ENCODE measurements at places on chromosomes 6 and 20.

- no peak for DNase-seq
These were observed 227.7 kb upstream of the CDH4 start for GRCh38 chr20:61024390-61024789.

GRCh38 chr20:31644701-31645100 is 7.0 kb downstream of the COX4I2 start:
- DNase-seq = no peak

DNA sequence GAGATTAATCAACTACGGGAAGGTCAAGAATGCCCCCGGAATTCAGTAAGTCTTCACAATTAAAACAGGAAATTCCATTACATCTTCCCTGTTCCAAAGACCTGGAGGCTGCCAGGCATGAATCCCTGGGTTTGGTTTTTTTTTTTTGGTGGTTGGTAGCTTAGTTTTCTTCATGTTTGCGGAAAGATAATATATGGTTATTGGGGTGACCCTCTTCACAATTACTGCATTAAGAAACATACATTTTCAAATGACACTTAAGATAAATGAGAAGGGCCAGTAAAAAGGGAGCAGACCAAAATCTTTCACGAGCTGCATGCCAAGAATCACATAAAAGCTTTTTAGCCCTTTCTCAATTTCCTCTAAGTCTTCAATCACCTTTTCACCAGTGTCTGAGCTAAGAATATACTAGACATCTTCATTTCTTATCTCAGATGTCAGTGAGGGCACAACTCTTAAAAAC is 64.0 kb downstream of the KIF13A start:
- DNase-seq = no peak

- no peak for DNase-seq
These were observed 330.6 kb upstream of the MARCKS start for GRCh38 chr6:113526553-113526952.

GRCh38 chr6:28137505-28137981 is 4.1 kb upstream of the ZKSCAN8 start:
- no peak for DNase-seq

DNA sequence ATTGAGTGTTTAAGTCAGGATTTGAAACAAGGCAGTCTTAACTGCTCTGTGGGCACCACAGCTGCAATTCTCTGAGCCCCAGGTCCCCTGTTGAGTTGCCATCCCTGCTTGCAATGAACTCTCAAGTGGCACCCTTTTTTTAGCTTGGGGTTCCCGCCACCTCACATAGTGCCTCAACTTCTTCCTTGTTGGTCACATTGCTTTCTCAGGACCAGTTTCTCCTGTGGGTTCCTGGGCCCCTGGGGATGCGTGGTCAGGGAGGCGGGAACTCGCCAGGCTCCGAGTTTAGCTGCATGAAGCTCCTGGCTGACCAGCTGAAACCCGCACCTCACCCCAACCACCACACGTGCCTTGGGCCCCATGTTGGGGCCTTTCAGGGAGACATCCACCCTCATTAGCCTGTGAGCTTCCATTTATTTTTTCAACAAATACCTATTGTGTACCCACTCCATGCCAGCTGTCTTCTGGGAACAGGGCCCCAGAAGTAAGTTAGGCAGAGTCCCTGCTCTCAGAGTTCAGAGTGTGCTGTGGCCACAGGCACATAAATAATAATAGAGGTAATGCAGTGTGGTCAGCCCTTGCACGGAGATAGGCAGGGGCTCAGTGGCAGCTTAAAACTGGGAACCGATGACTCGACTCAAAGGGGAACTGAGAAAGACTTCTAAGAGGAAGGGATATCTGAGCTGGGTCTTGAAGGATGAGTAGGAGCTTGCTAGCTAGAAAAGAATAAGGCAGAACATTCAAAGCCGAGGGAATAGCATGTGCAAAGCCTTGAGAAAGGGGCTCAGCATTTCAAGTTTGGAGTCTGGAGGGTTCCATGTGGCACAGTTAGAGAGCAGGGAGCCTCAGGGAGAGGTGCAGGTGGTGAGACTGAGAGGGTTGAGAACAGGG is 33.9 kb upstream of the FAM83D start:
- no peak for DNase-seq

- no peak for DNase-seq
These were observed 38.9 kb upstream of the CLIC5 start for GRCh38 chr6:46054516-46054915.

GRCh38 chr20:33019465-33020277 is 11.8 kb upstream of the BPIFB6 start:
- DNase-seq = no peak

GRCh38 chr6:41759905-41760579 is 12.8 kb upstream of the PGC start:
- DNase-seq = no peak

DNA sequence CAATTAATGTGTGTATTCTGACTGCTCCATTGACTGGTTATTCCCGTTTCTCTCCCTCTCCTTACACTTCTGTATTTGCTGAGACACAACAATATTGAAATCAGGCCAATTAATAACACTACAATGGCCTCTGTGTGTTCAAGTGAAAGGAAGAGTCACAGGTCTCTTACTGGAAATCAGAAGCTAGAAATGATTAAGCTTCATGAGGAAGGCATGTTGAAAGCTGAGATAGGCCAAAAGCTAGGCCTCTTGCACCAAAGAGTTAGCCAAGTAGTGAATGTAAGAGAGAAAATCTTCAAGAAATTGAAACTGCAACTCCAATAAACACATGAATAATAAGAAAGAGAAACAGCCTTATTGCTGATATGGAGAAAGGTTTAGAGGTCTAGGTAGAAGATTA is 489.5 kb upstream of the CITED2 start:
- no peak for DNase-seq

DNA sequence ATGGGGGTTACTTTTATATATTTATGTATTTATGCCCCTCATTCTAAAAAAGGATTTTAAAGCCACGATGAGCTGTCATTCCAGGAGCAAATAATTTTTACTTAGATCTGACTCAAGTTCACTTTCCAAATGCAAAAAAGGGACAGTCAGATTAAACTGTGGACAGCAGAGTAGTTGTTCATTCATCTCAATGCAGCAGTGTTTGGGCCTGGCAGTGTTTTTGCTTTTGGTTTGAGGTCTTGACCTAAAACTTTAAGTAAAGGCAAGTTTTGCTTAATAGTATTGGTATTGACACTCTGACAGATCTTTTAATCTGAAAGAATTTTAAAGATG is 13.9 kb downstream of the JARID2 start:
- DNase-seq = no peak

GRCh38 chr6:52642368-52642767 is 28.5 kb upstream of the TMEM14A start:
- DNase-seq = no peak

DNA sequence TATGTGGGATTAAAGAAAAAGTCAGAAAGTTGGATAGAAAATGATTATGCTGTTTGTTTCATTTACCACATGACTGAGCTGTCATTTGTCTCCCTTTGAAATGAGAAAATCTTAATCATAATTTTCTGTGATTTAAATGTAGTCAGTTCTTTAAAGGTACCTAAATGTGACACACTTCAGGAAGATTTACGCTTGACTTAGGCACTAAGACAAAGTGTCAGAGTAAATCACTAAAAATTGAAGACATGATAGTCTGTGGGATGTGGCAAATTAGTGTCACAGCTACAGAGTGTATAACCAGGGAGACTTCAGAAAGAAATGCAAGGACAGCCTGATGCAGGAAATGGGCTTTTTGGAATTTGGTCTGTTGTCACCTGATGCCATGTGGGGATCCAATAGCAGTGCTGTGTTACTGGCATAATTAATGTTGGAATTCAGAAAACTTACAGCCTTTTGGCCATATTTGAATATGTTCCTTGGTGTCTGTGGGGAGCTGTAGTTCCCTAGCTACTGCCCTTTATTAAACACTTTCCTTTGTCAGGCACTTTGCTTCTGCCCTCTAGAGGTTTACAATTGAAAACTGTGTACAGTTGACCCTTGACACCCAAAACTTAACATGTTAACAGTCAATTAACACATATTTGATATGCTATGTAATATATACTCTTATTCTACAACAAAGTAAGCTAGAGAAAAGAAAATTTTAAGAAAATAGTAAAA is 493.8 kb downstream of the UTRN start:
- DNase-seq = no peak

DNA sequence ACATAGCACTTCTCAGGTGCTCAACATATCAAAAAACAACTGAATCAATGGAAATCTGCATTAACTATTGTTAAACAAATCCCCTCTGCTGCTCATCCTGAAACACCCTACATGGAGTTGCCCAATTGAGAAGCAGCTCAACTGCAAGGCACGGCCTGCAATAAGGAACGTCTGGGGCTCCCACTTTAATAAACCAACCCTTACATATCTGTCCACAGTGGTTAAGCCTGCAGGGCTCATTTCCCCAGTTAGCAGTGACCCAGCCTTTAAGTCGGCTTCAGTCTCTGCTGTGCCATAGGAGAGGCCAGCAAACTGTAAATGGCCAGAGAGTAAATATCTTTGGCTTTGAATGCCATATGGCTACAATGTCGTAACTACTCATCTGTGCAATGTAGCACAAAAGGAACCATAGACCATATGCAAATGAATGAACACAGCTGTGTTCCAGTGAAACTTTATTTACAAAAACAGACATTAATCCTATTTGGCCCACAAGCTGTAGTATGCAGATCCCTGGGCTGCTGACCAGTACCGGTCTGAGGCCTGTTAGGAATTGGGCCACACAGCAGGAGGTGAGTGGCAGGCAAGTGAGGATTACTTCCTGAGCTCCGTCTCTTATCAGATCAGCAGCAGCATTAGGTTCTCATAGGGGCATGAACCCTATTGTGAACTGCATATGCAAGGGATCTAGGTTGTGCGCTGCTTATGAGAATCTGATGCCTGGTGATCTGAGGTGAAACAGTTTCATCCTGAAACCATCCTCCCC is 522.7 kb upstream of the CDH4 start:
- no peak for DNase-seq

- no peak for DNase-seq
These were observed 9.6 kb downstream of the KLHL32 start for GRCh38 chr6:96934087-96934486.

GRCh38 chr6:137146206-137146605 is 27.2 kb downstream of the IL22RA2 start:
- DNase-seq = no peak

GRCh38 chr6:16840291-16840690 is 79.0 kb upstream of the ATXN1 start:
- no peak for DNase-seq

DNA sequence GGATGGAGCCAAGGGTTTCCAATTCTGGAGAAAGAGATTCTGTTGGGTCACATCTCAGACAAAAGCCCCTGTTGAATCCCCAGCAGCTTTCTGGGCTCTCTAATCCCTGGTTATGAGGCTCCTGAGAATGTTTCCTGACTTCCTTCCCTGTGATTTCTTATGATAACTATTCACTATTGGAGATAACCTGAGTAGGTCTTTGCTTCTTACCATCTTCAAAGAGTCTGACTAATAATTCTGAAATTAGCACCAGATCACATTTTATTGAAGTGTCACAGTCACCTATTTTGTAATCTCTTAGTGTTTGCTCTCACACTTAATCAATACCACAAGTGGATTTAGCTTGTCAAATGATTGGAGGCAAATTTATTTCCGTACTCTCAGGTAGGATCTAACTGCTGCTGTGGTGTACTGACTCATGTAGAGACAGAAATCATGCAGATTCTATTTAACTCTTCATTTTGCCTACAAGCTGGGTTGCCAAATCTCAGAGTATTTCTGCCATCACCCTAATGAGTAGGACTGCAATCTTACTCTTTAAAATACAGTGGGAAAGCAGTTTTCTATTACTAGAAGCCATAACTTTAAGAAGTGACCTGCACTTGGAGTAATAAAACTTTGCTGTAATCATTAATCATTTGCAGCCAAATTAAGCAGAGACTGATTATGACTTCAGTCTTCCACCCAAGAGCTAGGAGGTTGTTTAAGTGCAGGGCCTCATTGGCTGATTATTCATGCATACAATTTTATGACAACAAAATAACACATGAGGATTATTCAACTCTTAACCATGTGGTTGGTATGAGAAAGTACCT is 422.1 kb downstream of the EPM2A start:
- DNase-seq = no peak

DNA sequence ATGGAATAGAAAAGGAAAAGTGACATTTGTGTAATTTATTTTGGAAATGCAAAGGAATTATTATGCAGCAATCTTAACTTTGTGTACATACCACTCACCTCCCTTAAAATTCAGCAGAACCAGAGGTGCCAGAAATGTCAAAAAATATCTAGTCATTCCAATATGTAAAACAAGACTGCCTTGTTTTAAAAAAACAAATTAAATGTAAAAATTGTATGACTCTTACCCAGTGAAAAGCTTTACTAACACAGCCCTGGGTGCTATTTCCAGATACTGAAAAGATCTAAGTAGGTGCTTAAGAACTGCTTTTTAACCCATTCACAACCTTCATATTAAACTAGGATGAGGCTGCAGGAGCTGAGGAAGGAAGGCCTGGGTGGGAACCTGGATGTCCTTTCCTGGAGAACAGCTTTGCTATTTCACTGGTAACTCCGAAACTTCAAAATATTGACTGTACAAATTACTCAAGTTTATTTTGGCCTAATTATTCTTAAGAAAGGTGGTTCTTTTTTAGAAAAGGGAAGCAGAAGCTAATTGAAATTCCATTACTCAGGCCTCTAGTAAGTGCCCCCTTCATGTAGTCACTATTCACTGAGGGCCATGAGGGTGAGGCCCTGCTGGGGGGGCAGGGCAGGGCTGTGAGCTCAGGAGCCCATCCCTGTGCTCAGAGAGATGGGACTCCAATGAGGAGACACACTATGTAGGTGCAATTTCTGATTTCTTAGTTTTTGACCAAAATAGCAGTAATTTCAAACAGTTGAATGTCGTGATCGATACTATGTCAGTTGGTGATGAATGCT is 139.6 kb downstream of the MAP3K4 start:
- DNase-seq = no peak

DNA sequence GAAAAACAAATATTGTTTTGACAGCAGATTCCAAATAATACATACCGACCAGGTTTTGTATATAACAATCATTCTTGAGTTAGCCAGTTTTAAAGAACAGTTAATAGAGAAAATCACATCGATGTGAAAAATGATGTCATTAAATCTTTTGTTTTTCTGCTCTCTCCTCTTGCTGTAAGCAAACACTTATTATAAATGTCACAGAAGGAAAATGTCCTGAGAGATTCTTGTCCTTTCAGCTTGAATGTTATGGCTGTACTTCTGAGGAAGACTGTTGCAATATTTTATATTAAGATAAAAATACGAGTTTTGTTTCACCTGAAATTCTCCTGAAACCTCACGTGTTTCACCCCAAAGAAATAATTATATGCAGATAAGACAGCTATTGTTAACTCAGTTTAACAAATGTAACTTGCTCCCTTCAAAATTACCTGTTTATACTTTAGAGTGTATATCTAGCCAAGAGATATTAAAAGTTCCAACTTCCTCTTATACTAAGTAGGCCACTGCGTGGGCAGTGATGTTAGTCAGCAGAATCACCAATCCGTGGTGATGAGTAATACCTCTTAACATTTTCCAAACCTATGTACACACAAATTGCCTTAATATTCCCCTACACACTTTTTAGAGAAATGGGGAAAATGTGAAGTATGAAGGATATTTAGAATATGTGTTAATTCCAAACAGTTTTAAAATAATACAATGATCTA is 1111.4 kb upstream of the CITED2 start:
- peak; percentile 87 for DNase-seq
